CD4-positive, alpha-beta T cell treated with Interleukin-2 at 100 ng/mL for 4 hours (primary cell): ENCODE measurements at places on chromosomes 11 and 22.
A peak's percentile ranks its signal among the peaks of the same experiment; 100 is the strongest.

GRCh38 chr11:128285321-128285720 lies 302.0 kb downstream of the ETS1 start:
- DNase-seq, result peak; percentile 48

- DNase-seq, result no peak
Observed at GRCh38 chr11:70410276-70411205, 12.2 kb downstream of the CTTN start.

DNA sequence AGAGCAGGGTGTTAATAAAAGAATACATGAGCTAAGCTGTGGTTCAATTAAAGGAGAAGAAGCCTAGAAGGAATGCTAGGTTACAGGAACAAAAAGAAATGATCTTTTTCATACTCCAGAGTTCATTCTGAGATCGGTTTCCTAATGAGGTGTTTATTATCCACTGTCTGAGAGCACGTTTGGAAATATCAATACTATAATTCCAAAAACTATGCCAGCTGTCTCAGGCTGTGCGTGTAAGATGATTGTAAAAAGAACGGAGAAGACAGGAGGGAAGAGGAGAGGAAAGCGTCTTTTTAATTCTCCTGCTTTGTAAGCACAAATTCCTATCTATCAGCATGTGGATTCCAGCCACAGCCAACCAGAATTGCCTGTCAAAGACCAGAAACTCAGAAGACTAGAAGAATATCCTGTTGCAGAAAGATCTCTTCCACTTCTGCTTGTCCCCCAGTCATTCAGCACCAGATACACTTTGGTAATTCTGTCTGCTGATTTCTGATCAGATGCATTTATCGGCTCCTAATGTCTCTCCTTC lies 25.7 kb downstream of the APOL5 start:
- DNase-seq, result no peak

DNA sequence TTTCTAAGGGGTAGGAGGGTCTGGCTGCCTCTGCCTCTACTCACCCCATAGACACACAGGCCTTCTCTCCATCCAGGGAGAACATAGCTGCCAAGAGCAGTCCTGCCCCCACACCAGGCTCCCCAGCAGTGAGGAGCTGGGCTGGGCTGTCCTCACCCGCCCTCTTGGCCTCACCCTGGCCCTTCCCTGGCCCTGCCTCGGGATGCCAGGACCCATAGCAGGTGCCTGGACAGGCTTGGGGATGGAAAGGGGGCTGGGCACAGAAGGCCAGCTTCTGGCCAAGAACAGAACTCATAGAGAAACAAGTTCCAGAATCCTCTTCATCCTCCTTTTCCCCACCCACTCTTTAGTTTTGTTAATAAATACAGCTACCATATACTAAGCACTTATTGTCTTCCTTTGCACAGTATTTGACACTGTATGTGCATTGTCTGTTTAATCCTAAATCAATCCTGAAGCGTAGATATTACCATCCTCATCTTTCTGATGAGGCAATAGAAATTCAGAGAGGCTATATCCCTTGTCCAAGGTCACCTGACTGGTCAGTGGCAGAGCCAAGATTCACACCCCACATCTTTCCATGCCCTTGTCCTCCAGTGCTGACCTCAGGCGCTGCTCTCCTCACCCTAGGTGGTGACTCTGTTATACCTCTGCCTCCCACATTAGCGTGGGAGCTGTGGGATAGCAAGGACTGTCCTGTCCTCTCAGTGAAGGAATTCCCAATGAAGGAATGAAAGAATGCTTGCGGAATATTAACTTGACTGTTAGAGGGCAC lies 22.0 kb upstream of the MYOD1 start:
- DNase-seq, result no peak

DNA sequence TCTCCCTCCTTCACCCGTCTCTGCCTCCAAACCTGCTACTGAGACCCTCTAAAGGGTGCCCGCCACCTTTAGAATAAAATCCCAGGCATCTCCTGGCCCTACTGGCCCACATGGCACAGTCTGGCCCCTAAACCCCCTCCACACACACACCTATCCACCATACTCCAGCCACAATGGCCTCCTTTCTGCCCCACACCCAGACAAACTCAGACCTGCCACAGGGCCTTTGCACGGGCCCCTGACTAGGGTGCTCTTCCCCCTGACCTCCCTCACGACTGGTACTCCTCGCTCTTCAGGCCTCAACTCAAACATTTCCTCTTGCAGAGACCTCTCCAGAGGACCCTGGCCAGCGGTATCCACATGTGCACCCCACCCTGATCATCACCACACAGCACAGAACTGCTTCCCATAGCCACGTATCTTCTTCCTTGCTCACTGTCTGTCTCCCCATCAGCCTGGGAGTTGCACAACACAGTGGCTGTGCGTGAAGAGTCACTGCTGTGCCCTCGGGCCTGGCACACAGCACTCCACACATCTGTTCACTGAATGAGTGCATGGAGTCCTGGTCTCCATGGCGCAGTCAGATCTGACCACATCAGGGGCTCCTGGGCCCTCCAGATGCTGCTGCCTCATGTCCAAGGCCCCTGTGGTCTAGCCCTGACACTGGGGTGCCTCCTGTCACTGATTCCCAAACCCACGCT lies 66.2 kb upstream of the TCF20 start:
- DNase-seq, result no peak

GRCh38 chr11:16211407-16211806 lies 144.9 kb downstream of the SOX6 start:
- no peak for DNase-seq

GRCh38 chr11:71332447-71332846 lies 80.1 kb upstream of the SHANK2 start:
- no peak for DNase-seq

- no peak for DNase-seq
Observed at GRCh38 chr22:41968601-41969000, 642 bp upstream of the SEPTIN3 start.
